ENCODE measurements at places on chromosomes 5 and 9.

DNA sequence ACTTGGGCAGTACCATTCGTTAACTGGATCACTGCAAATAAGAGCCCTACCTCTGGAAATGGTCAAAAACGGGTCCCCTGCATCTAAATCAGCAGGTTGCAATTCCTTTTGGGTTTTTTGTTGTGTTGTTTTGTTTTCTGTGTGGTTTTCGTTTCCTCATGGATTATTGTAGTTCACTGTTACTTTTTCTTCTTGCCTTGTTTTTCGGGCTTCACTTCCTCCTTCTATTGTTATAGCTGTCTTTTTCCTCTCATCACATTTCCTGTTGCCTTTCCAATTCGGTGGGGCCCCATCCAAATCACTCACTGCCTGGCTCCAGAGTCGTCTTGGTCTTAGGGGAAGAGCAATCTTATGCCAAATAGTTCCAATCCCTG is 8.7 kb upstream of the SSBP2 start:
- DNase-seq: no peak

DNA sequence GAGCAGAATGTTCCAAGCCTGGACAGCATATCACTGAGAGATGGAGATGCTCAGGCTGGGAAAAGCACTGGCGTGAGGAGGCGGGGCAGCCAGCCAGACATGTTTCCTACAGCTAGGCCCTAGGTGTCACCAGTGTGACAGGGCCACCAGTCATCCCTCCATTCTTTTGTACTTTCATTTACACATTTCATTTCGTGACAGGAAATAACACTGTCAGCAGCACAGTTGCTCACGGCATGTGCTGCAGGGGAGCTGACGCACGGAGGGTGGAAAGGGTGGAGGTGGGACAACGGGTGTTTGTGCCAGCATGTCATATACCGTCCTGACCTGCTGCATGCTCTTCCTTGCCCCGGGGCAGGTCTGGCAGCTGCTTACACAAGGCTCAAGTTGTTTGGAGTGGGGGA is 14.8 kb upstream of the CEMIP2 start:
- DNase-seq: no peak

GRCh38 chr5:65061974-65062353 is 293.2 kb downstream of the CWC27 start:
- no peak for DNase-seq

DNA sequence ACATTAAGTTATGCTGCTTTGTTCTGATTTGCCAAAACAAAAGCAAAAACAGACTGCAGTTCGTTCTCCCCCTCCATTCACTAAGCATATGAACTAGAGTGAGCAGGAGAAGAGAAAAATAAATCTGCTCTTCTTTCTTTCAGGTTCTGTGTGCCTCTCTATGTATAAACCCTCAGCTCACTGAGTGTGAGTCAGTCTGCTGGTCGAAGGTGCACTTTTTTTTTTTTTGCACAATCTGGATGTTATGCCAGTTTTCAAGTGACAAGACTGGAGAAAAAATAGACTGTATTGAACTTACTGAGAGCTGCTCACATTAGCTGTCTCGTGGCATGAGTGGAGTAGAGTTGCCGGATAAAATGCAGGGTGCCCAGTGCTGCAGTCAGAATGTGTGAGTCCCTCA is 244.6 kb upstream of the ATP10B start:
- DNase-seq: no peak

GRCh38 chr5:1099926-1100663 is 11.8 kb downstream of the SLC12A7 start:
- no peak for DNase-seq

DNA sequence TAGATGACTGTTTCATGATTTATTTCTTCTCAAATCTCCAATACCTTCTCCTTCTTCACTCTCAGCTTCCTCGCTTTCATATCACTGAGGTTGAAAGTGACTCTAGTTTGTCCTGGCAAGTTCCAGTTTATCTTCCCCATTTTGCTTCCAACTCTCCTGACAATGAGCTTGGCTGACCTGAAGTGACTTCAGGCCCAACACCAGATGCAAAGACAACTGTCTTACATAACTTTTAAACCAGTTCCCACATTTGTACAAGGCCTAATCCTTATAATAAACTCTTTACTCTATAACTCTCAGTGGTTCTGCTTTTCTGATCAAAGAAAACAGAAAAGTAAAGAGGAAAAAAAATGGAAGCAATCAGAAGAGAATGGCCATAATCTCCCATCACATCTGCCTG is 22.0 kb downstream of the GNG10 start:
- no peak for DNase-seq

DNA sequence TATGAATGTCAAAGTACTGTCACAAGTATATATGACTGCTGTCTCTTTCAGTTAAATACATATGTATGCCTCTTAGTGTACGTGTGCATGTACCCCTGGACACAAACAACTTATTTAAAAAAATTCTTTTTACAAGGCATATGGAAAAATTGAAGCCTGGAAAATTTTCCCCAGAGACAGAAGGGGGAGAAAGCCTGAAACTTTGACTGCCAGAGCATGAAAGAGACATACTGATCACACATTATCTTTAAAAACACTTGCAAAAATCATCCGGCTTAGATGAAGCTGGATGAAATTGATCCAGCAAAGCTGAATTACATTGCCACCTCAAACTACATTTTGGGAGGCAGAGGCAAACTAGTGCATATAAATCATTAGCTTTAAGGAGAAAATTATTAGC is 88.0 kb upstream of the NFIB start:
- no peak for DNase-seq

- DNase-seq: peak; percentile 2
These were observed 155.9 kb downstream of the SGCD start for GRCh38 chr5:156482818-156483217.

Measured in Caco-2 (cell line).